ENCODE measurements at places on chromosomes 1 and 21.

DNA sequence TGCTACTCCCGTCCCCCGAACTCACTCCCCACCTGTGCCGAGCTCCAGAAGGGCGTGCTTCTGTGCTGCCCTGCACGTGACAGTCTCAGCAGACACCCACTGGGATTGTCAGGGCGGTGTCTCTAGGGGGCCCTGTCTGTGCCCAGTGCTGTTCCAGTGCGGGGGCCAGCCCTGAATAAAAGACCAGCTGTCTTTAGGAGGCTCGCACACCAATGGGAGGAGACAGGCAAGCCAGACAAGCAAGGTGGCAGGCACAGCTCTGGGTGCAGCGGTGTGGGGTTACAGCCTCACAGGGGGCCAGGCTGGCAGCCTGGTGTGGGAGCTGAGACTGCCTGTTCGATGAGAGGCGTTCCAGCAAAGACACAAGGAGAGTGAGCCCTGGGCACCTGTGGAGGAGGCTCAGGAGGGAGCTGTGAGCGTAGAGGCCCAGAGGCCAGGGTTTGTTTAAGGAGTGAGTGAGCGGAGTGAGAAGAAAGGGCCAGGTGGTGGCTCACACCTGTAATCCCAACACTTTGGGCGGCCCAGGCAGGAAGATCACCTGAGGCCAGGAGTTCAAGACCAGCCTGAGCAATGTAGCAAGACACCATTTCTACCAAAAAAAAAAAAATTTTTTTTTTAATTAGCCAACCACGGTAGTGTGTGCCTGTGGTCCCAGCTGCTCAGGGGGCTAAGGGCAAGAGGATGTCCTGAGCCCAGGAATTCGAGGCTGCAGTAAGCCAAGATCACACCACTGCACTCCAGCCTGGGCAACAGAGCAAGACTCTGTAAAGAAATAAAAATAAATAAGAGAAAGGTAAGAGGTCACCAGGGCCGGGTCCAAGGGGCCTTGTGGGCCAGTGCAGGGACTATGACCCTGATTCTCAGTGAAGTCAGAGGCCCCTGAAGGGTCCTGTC is 48.2 kb upstream of the ARHGEF16 start:
- no peak for DNase-seq

DNA sequence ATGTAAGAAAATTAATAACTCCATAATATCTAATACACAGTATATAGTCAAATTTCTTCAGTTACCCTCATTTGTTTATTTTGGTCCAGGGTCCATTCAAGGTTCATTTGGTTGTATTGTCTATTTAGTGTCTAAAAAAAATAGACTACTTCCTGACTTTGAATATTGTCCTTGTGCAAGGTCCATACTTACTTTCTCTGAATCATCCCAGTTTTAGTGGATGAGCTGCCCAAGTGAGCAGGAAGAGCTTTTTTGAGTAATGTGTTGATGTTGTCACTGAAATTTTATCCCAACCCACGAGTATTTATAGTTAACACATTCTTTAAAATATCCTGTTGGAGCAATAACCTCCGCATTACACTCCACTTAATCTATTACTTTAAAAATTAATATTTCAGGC is 45.6 kb upstream of the FASLG start:
- DNase-seq: no peak

- no peak for DNase-seq
These were observed 70.8 kb downstream of the SCCPDH start for GRCh38 chr1:246794828-246795671.

- no peak for DNase-seq
These were observed 291.4 kb downstream of the LRRC40 start for GRCh38 chr1:69913977-69914376.

- DNase-seq: no peak
These were observed 12.5 kb downstream of the SLX9 start for GRCh38 chr21:44952116-44952928.

DNA sequence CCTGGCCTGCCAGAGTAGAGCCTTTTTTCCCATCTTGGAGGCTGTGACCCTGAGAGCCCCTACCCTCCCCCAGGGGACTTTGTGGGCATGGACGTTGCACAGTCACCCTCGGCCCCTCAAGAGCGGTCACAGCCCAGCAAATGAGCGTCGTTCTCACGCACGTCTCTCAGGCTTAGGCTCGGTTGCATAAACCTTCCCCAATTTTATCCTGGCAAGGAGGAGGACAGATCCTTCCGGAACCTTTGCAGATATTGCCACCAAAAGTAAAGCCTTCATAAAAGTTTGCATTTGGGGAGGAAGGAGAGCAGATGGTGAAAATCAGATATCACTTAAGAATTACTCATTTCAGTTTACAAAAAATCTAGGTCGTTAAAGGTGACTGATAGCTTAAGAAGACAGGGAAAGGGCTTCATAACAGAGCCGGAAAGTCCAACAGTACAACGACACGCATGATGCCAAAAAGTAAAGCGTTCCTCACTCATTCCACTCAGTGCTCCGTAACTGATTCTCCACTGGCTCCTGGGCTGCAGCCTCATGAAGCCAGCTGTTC is 29.3 kb downstream of the PDE9A start:
- DNase-seq: no peak

All from HS-5 (cell line).